ENCODE measurements at places on chromosomes 5 and 9. TPM values are rescaled to one million over a fixed set of nuclear protein-coding genes. Genes with fewer than 3 reads are reported as not detected.

DNA sequence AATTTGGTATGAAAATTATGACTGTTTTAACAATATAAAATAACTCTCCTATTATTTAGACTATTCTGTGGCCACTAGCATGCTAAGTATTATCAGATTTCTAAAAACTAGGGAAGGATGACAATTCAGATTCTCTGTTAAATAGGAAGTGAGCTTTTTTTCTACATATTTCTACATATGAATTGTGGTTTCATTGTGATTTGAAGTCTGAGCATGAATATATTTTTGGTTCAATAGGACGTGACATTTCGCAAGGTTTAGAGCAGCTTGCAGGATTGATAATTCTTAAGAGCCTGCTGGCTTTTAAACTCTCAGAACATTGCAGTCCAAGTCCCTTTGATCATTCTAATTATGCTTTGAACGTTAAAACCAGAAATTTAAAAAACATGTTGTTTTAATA, 82.9 kb downstream of the ADGRV1 start:
- DNase-seq = no peak

- no peak for DNase-seq
Observed at GRCh38 chr5:36238502-36239295, 3.0 kb downstream of the NADK2 start.

- no peak for DNase-seq
Observed at GRCh38 chr9:88435336-88435735, 47.1 kb downstream of the SPIN1 start.

DNA sequence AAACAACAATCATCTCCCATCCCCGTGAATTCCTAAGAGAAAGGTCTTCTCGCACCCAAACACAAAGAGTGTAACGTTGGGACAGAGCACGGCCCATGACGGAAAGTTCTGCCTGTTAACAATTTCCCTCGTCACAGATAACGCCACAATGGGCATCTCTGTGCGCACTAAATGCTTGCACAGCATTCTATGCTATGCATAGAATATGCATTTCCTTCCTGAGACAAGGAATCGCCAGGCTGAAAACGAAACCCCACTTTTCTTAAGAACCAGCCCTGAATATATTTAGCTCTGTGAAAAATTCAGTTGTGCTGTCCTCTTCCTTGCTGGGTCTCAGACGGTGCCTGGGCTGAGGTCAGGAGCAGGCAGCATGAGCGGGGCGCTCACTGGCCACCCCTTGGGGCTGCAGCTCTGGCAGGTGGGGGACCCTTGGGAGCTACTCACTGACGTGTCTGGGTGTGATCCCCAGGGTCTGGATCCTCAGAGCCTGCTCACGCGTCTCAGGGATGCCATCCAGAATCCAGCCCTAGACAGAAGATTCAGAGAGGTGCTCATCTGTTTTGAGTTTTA, 49.8 kb downstream of the AK8 start:
- DNase-seq = no peak

- DNase-seq = no peak
Observed at GRCh38 chr5:67063055-67063454, 133.5 kb downstream of the CD180 start.

GRCh38 chr5:77235846-77236721, 25.6 kb downstream of the PDE8B start:
- no peak for DNase-seq

DNA sequence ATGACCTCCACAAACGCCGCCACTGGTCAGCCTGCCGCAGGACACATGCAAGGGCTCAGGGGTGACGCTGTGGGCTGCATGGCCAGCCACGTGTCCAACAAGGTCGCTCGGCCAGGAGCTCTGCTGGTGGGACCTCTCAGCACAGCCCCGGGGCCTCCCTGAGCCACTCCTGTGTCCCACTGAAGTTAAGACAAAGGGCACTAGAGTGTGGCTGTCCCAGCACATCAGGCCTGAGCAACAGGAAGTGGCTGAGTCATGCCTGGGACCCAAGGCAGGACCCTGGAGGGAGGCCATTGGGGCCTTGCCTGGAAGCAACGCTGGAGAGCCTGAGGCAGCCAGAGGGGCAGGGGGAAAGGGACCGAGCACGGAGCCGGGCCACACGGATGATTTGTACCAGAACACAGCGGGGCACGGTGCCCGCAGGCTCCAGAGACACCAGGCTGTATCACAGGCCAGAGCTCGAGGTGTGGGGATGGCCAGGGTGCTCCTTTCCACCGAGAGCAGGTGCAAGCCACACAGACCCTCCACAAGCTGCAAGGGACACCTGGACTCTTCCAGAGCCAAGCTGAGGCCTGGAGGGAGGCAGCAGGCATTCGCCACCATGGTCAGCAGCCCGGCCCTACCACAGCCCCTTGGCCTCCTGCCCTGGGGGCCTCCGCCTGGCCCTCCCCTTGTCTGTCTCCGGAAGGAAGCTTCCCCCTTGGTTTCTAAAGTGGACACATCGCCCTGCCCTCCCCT, 6.5 kb upstream of the TMEM210 start:
- no peak for DNase-seq

Gene PCDHB7
- not detected for total RNA-seq
